ENCODE measurements at places on chromosomes 12 and 14. TPM values are rescaled to one million over a fixed set of nuclear protein-coding genes. Genes with fewer than 3 reads are reported as not detected.
A peak's percentile ranks its signal among the peaks of the same experiment; 100 is the strongest.

DNA sequence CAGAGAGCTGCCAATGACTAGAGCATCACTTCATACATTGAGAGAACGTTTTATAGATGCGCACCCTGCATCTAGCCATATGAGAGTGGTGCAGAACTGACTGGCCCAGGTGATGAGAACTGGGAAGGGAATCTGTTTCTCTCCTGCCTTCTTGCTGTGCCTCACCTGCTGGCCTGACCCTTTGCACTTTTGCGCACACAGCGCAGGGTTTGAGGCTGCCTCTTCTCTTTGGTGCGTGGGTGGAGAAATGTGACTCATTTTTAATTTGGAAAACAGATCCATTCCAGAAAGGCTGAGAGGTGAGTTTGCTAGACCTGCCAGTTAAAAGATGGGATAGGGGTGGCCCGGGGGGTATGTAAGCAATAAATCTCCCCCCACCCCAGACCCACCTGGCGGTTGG, 453 bp upstream of the ESRRB start:
- no peak for DNase-seq

DNA sequence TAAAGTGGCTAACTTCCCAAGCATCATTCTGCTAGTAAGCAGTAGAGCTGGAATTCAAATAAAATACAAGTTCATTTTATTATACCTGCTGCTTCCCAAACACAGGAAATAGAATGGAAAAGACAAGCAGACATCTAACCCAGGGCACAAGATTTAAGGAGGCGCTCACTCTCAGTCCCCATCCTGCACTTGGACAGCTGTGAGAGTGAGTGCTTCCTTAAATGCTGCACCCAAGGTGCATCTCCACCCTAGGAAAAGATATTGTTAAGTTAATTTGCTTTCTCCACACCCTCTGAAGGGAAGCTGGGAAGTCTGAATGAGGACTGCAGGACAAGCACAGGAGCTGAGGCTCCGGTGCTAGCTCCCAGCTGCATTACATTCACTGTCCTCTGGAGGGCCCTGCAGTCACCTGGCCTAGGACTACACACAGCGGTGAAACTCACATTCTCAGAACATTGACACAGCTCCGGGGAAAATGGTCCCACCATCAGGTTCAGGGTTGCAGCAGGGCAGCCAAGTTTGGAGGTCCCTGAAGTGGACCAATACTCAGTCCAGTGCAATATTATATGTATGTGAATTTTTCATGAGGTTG, 14.2 kb downstream of the HEBP1 start:
- peak; percentile 71 for DNase-seq

The LRTM2 gene
- not detected for total RNA-seq

GRCh38 chr12:49950273-49951251, at the start of gene AQP2:
Gene AQP2 (plus strand): TSS chr12:49950737. CDS start chr12:49950831, 94 bp downstream.
- DNase-seq = no peak

DNA sequence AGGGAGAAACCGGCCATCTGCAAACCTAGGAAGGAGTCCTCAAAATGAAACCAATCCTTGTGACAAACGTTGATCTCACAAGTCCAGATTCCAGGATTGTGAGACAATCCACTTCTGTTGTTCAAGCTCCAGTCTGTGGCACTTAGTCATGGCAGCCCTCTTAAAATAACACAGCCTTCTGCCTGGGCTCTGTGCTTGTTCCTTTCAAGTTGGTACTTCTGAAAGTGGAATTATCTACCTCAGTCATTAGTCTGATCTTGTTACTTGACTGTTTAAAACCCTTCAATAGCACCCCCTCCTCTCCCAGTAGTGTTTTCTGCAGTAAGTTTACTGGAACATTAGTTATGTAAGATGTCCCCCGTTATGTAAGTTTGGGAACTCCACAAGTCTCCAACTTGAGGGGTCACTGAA, 111.0 kb upstream of the HIF1A start:
- no peak for DNase-seq

GRCh38 chr14:54085841-54086240, 129.2 kb upstream of the BMP4 start:
- no peak for DNase-seq

DNA sequence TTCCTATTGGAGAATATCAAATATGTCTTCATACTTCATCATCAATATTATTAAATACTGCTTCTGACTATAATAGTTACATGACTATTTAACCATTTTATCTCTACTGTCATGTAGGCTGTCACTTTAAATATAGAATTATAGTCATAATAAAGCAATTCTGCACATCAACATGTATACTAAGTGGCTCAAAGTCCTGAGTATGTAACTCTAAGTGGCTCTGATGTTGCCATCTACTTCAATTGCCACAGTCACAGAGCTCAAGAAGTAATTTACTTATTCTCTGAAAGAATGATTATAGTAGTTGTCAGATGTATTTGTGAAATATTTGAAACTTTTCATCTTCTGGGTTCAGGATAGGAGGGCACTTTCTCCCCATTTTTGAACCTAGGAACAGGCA, 202.3 kb downstream of the KITLG start:
- no peak for DNase-seq

- peak; percentile 79 for DNase-seq
These were observed 467 bp upstream of the JAG2 start for GRCh38 chr14:105168979-105169507.

GRCh38 chr12:27057543-27057942, 24.8 kb downstream of the C12orf71 start:
- DNase-seq = no peak

- DNase-seq = no peak
These were observed 25.4 kb downstream of the CHST11 start for GRCh38 chr12:104482113-104482512.

- no peak for DNase-seq
These were observed 1137.1 kb downstream of the FSCB start for GRCh38 chr14:43369710-43370564.

The CYP46A1 gene
- total RNA-seq = 0.13 TPM

The CCDC196 gene
- not detected for total RNA-seq

- no peak for DNase-seq
These were observed 250.1 kb downstream of the ADGRD1 start for GRCh38 chr12:131203666-131204415.

The ACOT6 gene
- total RNA-seq = not detected

- DNase-seq = no peak
These were observed 40.2 kb downstream of the TEAD4 start for GRCh38 chr12:2999265-2999841.

The SVOP gene
- total RNA-seq = not detected

The CISTR gene
- not detected for total RNA-seq

The NFE2 gene
- not detected for total RNA-seq

DNA sequence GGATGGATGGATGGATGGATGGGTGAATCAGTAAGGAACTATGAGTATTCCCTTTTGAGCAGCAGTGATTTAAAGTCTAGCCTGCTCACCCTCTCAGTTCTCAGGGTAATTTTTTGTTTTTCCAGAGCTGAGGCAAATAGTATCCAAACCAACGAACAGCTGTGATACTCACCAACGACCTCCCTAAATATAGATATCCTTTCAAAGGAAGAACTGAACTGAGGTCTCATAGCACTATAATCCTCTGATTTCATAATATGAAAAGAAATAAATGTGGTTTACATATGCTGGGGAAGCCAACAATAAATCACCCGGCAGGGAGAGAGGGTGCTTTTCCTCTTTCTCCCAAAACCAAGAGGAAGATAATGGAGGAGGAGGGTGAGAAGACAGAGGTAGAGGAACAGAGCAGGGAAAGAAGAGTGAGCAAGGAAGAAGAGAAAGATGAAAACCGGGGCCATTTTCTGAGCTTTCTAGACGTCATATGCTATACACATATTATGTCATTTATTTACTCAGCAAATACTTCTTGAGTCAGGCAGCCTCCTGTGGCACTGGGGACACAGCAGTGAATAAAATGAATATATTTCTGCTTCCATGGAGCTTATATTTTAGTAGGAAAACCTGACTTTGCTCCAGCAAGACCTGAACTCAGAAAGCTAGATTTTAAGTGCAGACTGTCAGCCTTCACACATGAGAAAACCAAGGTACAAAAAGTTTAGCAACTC, 710.7 kb upstream of the TBX3 start:
- no peak for DNase-seq

The ARPC3 gene
- total RNA-seq = 241 TPM

GRCh38 chr14:91264151-91265150, 19.9 kb upstream of the GPR68 start:
- DNase-seq = peak; percentile 23

DNA sequence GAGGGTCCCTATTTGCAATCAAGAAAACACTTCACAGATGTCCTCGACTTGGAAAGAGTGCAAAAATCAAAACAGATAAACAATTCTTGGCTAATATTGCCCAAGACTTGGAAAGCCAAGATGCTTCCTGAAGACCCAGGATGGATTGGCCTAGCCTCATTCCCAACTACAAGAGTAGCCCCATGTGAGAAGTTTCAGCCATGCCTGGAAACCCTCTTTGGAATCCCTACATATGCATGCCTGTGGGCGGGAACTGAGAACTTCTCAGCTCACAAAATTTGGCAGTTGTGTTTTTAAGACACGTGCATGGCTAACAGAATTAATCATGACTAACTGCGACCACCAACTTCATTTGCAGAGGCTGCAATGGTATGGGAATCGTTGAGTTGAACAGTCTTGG, 283.2 kb upstream of the TBX3 start:
- DNase-seq = no peak

DNA sequence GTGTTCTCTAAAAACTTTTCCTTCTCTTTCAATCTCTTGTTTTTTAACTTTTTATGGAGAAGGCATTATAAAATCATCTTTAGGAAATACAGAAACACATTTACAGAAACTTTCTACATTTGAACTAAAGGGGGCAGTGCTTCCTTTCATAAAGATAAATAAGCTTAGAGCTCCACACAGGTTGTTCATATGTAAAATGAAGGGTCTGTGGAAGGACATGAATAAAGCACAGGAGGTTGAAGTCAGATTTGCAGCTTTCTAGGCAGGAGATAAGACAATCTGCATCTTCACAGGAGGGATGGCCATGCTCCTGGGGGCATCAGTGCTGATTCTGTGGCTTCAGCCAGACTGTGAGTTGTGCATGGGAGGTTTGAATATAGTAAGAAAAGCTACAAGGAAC, 426.0 kb downstream of the DAD1 start:
- peak; percentile 11 for DNase-seq

- no peak for DNase-seq
These were observed 125.0 kb upstream of the FUT8 start for GRCh38 chr14:65287264-65288131.

DNA sequence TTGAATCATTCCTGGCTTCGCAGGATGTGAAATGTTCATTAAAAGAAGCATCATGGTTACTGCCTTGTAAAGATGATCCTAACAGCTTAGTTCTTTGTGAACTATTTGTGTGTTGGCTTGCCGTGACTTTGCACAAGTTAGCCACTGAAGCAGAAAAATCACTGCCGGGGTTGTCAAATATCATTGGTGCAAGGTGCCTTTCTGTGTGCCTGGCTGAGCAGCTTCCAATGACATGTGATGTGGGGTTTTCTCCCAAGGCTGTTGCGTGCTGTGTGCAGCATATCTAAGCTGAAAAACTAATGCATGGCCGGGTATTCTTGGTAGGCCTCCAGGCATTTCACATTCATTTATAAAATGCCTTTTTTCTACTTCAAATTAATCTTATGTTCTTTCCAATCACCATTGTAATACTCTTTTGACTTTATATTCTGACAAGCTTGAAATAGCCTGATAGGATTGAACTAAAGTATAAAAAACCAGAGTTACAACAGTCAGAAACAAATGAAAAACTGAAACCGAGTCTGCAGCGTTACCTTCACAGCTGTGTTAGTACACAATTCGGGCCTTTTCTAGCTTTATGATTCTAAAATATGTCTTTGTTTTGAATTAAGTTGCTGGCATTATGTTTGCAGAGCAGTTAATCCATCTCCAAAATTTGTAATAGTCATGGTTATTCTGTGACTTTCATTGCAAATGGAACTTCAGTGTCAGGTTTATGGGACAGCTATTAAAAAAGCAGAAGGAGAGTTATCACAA, 222.1 kb downstream of the SYT1 start:
- DNase-seq = no peak

The LMNTD1 gene
- total RNA-seq = under 0.01 TPM

The JKAMP gene
- total RNA-seq = 51.8 TPM

DNA sequence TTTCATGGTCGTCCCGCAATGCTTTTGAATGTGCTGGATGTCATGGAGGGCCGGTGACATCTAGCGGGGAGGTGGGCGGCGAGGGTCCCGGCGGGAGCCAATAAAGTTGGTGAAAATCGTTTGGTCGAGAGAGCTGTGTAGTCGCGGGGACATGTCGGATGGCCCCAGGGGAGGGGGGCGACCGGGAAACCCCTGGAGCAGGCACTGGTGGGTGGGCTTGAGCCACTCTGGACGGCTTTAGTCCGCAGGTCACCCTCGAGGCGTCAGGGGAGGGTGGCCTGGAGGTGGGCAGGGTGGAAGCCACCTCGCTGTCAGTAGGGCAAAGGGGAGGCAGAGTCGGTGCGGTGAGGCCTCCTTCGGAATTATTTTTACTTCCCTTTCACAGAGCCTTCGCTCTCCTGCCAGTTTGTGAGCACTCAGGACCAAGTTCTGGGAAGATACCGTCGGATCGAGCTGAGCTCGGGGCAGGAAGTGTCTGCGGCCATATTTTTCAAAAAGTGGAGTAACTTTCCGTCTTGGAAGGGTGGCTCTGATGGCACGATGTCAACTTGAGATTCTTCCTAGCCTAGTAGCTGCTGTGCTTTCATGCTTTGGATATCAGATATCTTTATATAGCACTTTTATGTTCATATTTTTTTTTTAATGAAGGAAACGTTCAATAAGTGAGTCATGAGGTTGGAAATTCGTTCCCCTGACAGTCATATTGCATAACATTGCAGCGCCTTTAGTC, 28.2 kb downstream of the WBP11 start:
- no peak for DNase-seq

Data from dermis microvascular lymphatic vessel endothelial cell (primary cell).